Left kidney (tissue), 8 donors: ENCODE measurements at places on chromosomes 1 and 21. TPM values are rescaled to one million over a fixed set of nuclear protein-coding genes. Genes with fewer than 3 reads are reported as not detected.

DNA sequence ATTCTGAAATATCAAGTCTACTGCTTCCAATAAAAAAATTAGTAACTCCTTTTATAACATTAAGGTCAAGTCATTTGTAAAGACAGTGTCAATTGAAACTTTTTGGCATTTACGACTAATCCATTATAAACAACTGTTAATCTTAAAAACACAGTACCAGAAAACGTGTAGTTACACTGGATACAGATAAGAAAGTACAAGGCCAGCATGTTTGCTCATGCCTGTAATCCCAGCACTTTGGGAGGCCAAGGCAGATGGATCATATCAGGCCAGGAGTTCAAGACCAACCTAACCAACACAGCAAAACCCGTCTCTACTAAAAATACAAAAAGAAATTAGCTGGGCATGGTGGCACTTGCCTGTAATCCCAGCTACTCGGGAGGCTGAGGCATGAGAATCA, 29.4 kb downstream of the DENND1B start:
- no peak for DNase-seq

GRCh38 chr1:244451951-244452795, 464 bp upstream of the ADSS2 start:
- DNase-seq = peak; percentile 100

Gene TMEM52
- polyA plus RNA-seq = 1.1 TPM

GRCh38 chr1:201219481-201220387, 29.1 kb downstream of the IGFN1 start:
- no peak for DNase-seq

Gene RGS1
- 1.4 TPM for polyA plus RNA-seq

GRCh38 chr1:152515434-152515783, 1.1 kb downstream of the CRCT1 start:
- peak; percentile 39 for DNase-seq

DNA sequence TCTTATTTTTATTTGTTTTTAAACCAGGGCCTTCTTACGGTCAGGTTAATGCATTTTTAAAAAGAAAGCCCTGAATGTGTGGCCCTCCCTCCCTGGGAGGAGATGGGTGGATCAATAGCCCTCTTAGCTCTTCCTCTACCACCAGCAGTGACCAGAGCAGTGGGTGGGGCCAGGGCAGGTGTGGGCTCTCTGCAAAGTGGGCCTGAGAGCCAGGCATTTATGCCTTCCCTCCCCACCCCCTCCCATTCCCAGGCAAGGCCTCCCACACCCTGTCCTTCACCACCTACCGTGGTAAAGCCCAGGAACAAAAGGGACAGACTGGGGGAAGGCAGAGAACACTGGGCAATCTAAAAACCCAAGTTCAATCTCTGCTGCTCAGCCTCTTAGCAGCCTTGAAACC, 63.9 kb downstream of the SSBP3 start:
- DNase-seq = no peak

DNA sequence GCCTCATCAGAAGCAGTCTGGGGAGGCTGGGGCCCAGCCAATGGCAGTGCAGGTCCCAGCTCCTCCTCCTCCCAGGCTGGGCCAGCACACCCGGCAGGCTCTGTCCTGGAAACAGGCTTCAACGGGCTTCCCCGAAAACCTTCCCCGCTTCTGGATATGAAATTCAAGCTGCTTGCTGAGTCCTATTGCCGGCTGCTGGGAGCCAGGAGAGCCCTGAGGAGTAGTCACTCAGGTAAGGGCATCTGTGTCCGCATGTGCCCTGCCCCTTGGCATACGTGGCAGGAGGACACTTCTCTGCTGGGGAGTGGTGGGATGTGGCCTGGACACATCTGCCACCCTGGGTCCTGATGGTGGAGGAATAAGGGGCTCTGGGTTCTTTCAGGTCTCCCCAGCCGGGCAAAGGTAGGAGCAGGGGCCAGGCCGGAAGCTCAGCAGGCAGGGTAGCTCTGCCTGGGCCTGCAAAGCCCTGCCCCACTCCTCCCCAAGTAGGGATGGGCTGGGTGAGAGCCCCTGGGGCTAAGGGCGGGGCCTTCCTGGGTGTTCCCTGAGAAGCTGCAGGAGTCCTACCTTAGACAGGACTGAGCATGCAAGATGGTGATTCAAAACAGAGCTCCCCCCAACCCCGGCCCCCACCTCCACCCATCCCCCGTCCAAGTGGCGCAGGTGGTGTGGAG, at the start of gene GJB5:
Gene GJB5 (plus strand): TSS at position 84 of the 674 bp plus-strand sequence. CDS start 2,284 bp downstream, outside the sequence.
- no peak for DNase-seq

GRCh38 chr1:65722461-65722860, 70.2 kb upstream of the PDE4B start:
- DNase-seq = no peak

GRCh38 chr1:241131636-241132194, 225.3 kb downstream of the RGS7 start:
- DNase-seq = no peak

DNA sequence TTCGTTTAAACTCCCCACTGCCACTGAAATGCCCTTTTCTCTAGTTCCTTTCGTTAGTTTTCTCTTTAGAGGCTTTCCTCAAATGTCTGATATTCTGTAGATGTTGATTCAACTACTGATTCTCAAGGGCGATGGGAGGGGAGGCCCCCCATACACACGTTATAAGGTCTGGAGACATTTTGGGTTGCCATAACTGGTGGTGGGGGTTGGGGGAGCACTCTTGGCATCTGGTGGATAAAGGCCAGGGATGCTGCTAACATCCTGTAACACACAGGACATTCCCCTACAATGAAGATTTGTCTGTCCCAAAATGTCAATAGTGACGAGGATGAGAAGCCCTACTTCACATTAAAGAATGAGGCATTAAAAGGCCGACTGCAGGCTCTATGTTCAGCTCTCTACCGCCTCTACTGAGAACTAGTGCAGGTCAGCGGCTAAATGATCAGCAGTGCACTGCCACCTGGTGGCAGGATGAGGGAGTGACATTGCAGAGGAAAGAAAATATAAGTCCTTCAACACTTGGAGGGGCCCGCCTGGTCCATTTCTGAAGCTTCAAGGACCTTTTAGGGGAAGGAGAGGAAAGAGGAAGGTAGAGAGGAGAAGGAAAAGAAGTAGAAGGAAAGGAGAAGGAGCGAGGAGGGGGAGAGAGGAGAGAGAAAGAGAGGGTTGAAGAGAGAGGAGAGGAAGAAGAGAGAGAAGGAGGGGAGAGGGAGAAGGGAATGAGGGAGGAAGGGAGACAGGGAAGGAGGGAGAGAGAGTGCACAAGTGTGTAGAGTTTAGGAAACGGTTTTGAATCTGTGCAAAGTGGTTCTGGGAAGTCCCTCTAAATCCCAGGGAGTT, 29.4 kb downstream of the ALG14 start:
- DNase-seq = peak; percentile 86

DNA sequence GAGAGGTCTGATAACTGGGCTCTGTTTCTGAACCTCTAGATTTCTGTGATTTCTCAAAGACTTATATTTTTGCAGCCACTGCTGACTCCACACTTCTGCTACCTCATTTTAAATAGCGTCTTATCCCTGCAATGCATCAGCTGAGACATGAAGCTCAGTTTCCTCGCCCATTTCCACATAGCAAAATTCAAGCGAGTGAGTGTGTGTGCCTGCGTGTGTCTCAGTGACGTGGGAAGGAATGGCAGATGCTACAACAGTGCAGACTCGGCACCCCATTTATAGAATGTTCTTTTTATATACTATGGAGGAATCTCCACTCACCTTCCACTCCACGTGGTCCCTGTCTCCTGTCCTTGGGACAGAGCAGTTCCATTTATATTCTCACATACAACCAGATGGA, 35.7 kb downstream of the ZMYND12 start:
- no peak for DNase-seq

DNA sequence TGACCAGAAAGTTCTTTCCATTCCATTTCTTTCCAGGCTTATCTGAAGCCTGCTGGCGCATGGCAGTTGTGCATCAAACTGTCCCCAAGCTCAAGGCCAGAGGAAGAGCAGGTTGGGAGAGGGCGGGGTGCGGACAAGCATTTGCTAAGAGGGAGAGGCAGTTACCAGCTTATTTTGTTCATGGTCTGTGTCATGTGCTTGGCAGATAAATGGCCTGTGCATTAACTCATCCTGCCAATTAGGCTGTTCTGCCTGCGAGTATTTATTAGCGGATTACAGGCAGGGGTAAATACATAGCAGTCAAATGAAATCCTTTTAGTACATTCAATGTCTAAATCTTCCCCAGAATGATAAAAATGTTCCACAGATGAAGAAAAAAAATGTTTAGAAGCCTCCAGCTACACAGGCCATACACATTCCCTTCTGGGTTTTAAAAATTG, 48.9 kb upstream of the B3GALNT2 start:
- no peak for DNase-seq

DNA sequence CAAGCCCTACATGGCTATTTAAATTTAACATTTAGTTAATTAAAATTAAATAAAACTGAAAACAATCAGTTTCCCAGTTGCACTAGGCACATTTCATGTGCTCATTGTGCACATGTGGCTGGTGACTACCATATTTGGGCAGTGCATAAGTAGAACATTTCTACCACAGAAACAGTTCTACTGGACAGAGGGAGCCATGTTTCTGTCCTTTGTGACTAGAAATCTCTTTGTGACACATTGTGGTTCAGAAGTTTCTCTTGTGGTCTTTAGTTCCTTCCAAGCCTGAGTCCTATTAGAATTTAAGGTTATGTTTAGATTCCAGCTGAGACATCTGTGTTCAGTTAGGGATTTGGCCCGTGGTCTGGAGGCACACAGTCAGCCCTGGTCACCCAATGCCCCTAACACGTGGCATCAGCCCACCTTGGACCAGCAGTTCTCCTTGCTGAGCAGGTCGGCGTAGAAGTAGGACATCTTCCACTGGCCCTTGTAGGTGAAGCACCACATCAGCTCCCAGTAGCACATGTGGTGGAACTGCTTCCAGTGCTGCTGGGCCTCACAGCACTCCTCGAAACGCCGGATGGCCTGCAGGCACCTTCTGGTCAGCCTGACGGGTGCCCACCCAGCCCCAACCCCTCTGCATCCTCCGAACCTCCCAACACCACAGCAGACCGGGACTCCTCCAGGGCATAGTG, 29.1 kb downstream of the TTC39A start:
- DNase-seq = no peak

DNA sequence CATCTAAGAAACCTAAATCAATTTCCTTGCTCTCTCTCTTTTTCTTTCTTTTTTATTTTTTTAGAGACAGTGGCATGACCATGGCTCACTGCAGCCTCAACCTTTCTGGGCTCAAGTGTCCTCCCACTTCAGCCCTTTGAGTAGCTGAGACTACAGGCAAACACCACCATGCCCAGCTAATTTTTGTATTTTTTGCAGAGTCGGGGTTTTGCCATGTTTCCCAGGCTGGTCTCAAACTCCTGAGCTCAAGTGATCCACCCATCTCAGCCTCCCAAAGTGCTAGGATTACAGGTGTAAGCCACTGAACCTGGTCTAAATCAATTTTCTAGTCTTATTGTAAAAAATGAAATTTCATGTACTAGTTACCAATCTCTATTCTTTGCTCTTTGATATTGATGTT, 108.9 kb downstream of the LHX8 start:
- no peak for DNase-seq

GRCh38 chr1:39332291-39332690, 127.8 kb downstream of the MACF1 start:
- no peak for DNase-seq

- no peak for DNase-seq
These were observed 78.0 kb upstream of the IPO9 start for GRCh38 chr1:201750934-201751333.

Gene FCER1G
- polyA plus RNA-seq = 10.8 TPM

DNA sequence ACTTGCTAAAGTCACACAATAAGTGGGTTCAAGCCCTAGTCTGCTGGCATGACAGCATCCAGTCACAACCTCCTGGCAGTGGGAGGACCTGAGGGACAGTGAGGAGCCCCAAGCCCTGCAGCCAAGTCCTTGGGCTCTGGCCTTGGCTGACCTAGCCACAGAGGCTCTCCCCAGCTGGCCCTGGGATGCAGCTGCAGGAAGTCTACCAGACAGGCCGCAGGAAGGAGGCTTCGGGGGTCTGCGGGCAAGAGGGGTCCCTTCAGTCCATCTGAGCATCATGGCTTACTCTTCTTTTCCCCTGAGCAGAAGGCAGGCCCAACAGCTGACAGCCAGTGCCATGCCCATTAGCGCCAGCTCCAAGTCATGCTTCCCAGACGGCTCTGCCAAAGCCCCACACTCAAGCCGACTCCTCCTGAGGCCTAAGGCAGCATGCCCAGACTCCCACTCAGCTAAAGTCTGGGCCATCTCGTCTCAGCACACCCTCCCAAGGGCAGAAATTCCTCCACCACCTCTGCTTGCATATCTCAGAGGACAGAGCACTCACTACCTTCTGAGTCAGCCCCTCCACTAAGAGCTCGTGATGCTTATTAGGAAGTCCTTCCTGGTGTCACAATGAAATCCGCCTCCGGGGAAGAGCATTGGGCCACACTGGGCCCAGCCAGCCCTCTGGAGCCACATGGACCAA, 20.1 kb downstream of the SLC1A7 start:
- no peak for DNase-seq

GRCh38 chr1:228083871-228084278, 1.4 kb downstream of the ARF1 start:
- no peak for DNase-seq

Gene DNASE2B
- 0.20 TPM for polyA plus RNA-seq

Gene HPDL
- 3.0 TPM for polyA plus RNA-seq

- DNase-seq = no peak
These were observed 287.9 kb upstream of the FMN2 start for GRCh38 chr1:239803781-239804180.
